Smooth muscle cell of the brain vasculature (primary cell): ENCODE measurements at places on chromosomes 11 and 22.
A peak's percentile ranks its signal among the peaks of the same experiment; 100 is the strongest.

GRCh38 chr11:76832361-76832760 is 28.4 kb upstream of the ACER3 start:
- DNase-seq, result no peak

DNA sequence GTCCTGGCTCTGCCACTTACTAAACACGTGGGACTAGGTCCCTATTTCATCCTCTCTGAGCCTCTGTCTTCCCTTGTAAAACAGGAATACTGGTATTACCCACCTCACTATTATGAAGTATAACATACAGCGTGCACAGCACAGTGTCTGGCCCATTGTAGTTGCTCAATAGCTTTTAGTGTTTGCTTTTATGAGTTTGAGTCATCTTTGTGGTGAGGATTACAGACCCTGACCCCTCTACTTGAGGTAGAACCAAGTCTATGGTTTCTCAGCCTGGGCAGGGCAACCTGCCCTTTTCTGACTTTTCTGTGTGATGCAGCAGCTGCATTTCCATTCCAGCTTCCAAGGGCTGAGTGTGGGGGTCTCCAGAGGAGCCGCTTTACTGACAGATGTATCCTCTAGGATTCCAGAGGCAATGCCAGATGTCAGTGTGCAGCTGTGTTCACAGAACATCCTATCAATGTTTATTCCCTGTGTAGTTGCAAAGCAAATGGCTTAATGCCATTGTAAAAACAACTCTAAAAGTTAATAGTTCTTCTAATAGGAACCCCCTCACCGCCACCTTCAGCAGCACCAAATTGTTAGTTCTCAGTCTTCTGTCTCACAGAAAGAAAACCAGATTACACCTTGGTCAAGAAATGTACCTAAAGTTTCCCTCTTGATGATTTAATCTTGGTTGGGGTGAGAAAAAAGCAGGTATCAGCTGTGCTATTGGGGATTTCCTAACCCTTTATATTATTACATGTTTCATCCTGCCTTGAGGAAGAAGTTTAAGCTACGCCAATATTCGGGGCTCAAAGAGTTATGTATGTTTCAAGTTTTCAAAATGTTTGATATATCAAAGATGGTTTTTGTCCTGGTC is 16.8 kb downstream of the PRR5L start:
- peak; percentile 50 for DNase-seq

DNA sequence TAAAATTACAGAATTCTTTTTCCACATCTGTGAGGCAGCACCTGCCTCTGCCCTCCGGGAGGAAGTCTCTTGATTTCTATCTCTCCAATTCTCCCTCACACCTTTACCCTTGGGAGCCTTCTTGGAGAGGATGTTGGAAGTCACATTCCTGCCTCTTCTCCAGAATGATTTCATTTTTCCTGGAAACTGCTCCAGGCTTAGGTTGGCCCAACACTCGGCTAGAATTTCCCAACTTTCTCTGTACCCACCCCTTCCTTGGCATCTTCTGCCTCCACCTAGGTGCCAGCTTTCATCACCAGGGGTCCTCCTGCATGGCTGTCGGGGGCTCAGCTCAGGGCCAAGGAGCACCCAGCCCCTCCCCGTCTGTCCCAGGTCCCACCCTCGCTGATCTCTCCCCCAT is 43.2 kb downstream of the SLCO2B1 start:
- DNase-seq, result no peak

GRCh38 chr11:120500414-120501071 is 11.0 kb upstream of the GRIK4 start:
- no peak for DNase-seq

DNA sequence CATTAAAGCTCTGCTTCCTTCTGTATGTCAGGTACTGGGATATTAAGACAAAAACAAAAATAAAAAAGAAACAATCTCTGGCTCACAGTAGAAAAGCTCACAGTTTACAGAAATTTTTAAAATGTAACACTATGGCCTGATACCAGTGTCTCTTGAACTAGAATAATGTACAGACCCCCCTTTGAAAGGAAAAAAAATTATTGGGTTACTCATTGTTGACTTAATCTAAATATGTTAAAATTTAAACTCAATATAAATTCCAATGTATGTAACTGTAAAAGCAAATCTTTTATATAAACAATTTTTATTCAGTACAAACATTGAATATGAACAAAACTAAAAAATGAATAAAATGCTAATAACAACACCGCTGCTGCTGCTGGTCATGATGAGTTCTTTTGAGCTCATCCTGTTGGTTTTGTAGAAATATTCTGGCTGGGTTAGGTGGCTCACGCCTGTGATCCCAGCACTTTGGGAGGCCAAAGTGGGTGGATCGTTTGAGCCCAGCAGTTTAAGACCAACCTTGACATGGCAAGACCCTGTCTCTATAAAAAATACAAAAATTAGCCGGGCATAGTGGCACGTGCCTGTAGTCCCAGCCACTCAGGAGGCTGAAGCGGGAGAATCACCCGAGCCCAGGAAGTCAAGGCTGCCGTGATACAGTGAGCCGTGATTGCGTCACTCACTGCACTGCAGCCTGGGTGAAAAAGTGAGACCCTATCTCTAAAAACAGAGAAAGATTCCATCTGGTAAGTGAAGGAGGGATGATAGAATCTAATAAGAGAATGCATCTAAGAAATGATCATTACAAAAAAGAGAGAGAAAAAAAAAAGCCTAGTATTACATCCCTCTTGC is 11.8 kb upstream of the KCNE3 start:
- no peak for DNase-seq

DNA sequence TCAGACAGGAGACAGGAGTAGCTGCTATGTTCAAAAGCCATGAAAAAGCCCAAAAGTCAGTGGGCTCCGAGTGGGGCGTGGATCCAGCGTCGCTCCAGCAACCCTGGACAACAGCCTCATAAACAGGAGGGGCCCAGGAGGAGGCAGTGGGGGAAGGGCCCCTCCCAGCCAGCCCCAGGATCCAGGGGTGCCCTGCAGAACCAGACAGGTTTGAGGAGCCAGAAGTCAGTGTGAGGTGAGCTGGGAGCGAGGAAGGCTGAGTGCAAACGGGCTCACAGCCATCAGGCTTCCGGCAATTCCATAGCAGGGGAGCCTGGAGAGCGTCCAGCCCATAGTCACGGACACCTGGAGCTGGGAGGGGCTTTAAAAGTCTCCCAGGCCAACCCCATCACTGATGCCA is 217.7 kb downstream of the MN1 start:
- no peak for DNase-seq

- DNase-seq, result no peak
Observed at GRCh38 chr11:75851203-75851602, 36.2 kb downstream of the UVRAG start.

GRCh38 chr11:76160856-76161255 is 45.4 kb downstream of the WNT11 start:
- no peak for DNase-seq

DNA sequence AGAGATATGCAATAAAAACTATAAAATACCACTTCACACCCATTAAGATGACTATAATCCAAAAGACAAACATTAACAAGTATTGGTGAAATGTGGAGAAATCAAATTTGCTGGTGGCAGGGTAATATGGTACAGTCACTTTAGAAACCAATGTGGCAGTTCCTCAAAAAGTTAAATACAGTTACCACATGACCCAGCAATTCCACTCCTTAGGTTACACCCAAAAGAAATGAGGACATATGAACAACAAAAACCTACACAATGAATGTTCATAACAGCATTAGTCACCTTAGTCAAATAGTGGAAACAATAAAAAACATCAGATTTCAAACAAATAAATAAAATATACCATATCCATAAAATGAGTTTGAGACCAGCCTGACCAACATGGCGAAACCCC is 52.6 kb downstream of the RDX start:
- no peak for DNase-seq

DNA sequence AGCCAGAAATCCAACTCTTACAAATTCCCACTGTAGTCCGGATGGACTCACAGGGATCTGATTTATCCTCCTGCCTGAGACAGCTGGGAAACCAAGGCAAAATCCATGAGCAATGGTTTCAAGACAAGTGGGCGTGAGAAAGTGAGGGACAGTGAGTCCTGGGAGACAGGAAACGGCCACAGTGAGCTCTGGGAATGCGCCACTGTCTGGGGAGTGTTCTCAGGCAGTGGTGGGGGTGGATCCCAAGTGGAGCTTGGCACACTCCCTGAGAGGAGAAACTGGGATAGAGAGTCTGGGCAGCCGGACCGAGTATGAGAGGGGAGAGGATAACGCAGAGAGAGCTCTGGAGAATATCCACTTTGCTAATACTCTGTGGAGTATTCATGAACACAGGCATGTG is 9.8 kb downstream of the IL17REL start:
- DNase-seq, result no peak

DNA sequence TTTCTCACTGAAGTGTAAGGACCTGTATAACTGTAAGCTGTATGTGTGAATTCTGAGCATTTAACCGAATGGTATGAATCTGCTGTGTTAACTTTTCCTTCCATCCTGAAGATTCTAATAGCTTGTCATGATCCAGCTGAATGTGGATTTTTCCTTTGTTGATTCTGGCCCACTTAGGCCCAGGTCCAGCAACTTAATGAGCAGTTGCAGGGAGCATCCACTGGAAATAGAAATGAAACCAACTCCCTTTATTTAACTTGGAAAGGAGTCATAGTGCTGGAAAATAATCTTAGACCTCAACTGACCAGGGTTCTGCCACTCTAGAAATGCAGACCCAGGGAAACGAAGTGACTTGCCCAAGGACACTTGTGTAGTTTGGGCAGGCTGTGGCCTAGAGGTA is 142.3 kb upstream of the MTNR1B start:
- no peak for DNase-seq

DNA sequence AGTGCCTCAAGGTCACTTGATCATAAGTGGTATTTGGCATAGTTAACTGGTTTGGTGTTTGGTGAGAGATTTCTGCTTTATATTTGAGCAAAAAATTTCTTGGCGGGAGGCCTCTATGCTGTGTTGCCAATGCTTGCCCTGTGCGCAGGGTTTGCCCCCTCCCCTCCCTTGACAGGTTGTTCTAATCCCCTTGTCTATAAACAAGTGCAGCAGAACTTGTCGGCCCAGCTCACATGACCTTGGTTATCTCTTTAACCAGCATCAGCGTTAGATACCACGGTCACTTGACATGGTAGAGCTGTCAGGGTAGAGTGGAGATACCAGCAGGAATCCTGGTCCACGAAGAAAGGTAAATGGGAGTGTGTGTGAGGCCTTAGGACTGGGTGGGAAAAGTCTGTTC is 35.6 kb downstream of the MARK2 start:
- DNase-seq, result no peak

DNA sequence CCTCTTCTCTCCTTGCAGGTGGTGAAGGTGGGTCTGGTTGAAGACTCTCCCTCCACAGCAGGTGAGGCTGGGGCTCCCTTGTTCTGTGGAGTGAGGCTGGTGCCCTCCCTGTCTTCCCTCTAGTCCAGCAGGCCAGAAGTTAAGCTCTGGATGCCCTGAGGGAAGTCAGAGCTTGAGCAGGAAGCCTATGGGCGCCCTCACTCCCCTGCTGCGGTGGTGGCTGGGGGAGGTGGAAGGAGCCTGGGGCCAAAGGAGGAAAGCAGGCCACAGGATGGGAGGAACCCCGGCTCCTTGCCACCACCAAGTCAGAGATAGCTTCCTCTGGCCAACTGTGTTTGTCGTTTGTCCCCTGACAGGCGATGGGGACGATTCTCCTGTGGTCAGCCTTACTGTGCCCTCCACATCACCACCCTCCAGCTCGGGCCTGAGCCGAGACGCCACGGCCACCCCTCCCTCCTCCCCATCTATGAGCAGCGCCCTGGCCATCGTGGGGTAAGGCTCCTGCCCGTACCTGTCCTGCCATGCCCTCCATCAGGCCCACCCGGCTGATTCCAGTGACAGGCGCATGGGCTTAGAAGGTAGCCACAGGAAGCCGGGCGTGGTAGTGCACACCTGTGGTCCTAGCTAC is 29.5 kb upstream of the RAB1B start:
- DNase-seq, result no peak

- DNase-seq, result no peak
Observed at GRCh38 chr11:117425679-117426296, 98.1 kb downstream of the CEP164 start.

DNA sequence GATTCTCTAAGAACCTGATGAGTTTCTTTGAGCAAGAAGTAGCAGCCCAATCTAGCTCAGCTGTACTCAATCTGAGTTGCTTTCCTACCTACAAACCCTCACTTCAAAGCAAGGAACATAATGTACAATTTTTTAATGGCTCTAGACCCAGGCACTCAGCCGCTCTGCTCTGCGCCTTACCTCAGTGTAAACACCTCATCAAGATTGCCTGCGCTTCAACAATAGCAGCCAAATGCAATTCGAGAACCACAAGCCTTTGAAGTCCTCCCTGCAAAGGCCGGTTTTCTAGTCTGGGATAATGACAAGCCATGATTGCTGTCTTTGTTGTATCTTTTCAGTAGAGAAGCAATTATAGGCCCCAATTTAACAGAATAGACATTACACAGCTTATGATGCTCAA is 38.0 kb downstream of the JHY start:
- DNase-seq, result no peak

DNA sequence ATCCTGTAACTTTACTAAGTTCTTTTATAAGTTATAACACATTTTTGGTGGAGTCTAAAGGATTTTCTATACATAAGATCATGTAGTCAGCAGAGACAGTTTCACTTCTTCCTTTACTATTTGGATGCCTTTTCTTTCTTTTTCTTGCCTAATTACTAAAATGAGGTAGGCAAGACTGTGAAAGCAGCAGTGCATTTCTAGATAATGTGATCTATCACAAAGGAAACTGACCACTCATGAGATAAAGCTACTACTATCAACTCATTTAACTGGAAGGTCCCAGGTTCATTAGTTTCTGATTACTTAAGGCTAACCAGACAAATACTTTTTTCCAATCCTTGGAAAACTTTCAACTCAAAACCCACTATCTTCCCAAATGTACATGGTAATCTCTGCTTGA is 196.2 kb upstream of the E2F8 start:
- no peak for DNase-seq

DNA sequence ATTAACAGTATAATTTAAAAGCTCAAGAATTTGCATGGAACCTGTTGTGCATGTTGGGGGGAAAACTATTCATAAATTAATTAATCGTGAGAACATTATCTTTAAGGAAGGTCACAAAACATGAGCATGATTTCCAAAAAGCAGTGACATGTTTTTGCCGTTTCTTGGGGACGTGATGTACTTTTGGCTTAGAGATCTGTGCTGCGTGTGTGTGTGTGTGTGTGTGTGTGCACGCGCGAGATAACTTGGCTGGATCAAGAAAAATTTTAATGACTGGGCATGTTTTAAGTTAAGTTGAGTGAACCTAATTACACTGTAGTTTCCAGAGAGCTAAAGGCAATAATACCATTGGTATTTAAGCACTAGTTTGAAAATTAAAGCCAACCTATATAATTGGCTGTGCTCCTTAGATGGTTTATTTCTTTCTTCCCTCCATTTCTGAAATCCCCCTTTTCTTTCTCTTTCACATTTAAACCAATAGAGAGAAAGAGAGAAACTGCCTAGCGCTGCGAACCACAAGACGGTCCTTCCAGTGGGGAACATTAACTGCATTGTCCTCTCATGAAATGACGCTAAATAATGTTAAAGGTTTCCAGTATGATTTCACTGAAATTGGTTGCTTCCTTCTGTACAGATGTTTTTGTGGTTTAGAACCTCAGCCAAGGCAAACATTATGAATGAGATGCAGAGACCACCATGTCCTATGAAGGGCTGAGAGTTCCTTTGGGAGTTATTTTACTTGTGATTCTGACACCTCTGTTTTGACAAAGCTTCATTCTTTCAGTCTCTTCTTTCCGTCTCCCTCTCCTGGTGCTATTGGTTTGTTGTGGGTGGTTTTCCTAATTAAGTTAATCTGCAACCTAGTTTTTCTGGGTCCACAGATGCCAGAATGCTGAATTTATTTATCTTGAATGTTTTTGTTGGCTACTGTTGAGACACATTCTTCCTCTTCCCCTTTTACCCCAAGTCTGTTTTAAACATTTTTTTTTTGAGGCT is 51.7 kb downstream of the ZBTB16 start:
- DNase-seq, result peak; percentile 65
